GDM1 (cell line): ENCODE measurements at places on chromosomes 11 and 22.
A peak's percentile ranks its signal among the peaks of the same experiment; 100 is the strongest.

DNA sequence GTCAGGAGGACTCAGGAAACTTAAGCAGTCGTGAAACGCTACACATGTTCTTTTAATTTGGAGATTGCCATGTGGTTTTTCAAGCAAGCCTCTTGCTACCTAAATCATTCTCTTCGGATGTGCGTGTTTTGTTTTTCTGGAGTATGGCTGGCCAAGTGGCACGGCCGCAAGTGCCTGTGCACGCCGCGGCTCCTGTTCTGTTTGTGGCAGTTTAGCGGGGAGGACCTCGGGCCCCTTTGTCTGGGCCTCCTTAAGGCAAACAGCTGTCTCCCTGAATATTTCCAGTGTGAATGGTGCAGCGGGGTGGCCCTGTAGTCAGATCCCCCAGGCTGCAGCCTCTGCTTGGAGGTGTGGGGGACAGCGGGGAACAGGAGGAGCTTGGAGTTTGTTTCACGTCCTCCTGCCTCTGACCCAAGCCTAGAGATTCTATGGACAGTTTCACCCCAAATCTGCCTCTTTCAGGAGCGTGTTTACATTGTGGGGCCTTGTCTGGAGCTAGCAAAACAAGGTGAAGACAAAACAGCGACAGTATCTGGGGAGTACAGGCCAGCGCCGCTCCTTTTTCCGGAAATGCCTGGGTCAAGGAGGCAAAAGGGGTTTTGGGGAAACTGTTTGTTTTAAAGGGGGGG lies 1.3 kb downstream of the LRP5 start:
- no peak for DNase-seq

GRCh38 chr22:48382197-48382596 lies 1445.5 kb downstream of the BRD1 start:
- DNase-seq, result no peak

- DNase-seq, result no peak
These were observed 595.1 kb downstream of the SOX6 start for GRCh38 chr11:15761235-15761634.

GRCh38 chr22:39545386-39546365 lies 13.1 kb upstream of the RPS19BP1 start:
- DNase-seq, result no peak

DNA sequence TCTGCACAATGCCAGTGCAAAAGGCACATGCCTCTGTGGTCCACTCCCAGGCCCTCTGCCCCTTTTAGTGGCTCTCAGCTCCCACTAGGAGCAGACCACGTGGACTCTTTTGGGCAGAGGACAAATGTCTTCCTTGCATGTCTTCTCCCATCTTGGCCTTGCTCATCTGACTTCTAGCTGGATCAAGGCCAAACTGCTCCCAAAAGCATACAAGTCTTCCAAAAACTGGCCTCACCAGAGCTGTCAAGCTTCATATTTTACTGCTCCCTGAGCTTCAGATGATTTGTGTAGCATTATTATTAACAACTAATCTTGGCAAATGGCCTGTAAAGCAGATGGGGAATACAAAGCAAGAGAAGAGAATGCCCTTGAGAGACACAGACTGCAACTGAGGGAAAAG lies 6.9 kb downstream of the SMPD1 start:
- no peak for DNase-seq

GRCh38 chr11:35905646-35906276 lies 38.1 kb upstream of the LDLRAD3 start:
- no peak for DNase-seq

DNA sequence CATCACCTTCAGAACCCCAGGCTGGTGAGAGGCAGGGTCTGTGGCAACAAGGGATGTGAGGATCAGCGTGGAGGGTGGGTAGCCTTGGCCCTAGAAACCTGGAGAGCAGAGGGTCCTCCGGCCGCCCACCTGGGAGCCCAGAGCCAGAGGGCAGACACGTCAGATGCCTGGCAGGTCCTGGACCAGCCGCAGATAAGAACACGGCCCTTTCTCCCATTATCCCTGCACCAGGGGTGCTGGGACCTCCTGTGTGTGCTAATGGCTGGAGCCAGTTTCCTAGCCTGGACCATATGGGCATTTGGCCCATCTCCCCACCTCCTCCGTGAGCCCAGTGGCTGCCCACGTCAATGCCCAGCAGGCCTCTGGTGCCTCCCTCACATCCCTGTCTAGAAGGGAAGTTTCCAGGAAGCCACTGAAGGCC lies 88.4 kb downstream of the MORC2 start:
- no peak for DNase-seq

- no peak for DNase-seq
These were observed 9.7 kb downstream of the USP2 start for GRCh38 chr11:119371778-119372182.

DNA sequence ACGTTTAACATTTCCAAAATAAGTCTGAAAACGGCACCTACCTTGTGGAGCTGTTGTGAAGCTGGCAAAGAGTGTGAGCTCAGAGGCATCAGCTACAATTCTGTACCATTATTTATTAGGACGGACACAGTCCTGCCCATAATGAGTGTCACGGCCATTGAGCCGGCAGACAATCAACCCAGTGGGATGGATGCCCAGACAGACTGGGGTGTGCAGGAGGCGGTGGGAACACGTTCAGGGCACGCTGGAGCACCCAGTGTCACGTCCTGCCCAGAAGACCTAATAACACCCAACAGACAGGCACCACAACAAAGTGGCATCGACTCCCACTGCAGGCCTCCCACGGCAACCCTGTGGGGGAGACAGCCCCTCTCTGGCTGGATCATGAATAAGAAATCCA lies 34.5 kb downstream of the TPST2 start:
- no peak for DNase-seq

DNA sequence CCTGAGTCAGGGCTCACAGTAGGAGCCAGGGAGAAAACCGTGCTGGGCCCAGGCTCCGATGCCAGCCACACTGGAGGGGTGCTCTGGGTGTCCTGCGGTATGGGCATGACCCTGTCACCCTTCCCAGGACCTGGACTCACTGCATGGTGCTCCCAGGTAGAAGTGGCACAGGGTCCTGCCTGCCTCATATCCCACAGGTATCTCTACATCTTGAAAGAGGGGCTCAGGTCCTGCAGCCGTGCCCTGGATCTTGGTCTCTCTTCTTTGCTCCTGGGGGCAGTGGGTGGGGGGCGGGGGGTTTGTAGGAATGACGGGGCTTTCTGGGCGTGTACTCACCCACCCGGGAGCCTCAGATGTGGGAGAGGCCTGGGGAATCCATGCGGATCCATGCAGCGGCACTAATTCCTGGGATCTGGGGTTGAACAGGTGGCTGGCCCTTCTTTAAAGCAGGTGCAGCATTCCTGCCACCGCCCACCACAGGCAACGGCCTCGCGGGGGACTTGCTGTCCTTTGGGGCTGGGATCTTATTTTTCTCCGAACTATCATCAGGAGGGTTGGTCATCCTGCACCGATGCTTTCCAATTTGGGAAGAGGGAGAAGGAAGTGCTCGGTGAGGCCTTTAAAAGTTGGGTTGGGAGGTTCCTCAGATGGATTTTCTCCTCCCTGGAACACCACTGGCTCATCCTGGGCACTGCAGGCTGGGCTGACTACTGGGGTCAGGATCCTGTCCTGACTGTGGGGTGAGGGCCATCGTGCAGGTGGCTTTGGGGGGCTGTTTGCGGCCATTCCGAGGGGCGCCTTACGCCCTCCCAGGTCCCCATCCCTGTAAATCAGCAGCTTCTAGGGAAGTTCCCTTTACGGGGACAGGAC lies 886.4 kb downstream of the BRD1 start:
- no peak for DNase-seq

DNA sequence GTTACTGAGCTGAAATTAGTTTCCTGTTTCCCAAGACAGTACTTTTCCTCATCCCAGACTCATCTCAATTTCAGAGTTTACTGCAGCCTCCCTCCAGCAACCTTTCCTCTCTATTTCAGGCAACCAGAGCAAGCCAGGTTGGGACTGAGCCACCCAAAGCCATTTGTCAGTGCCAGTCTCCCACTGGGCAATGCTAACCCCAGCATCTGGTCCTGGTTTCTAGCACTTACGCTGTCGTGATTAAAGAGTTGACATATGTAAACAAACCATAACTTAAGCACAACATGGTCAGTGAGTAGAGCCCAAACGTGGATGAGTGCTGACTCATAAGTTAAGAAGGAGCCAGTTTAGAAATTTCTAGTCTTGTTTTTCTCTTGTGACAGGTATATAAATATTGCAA lies 119.6 kb upstream of the BLID start:
- no peak for DNase-seq

DNA sequence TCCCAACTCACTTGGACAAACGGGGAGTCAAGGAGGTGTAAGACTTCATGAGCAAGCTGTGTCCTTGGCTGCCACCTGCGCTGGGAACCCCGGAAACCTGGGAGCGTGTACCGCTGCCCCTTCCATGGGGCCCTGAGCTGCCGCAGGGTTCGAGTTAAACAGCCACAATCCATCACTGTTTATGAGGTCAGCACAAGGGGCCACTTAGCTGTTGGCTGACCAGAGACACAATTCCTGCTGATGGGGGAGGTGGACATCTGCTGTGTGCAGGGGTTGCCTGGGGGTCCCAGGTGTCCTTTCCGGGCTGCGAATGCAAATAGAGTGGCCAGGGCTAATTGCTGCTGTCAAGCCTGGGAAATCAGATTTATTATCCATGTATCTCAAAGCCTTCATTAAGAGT lies 549.3 kb downstream of the BRD1 start:
- no peak for DNase-seq

DNA sequence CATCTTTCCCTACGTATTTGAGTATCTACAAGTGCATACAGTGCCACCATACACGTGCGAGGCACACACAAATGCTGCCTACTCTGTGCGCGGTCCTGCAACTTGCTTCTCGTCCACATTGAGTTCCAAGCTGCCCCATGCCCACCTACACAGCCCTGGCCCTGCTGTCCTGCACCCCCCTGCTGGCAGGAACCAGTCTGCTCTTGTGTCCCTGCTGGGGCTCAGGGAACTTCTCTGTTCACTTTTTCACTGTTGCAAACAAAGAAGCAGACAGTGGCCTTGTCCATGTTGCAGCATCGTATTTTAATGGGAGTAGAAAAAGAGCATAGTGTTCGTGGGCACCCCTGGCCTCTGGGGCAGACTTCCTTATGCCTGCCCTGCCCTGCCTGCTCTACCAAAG lies 14.0 kb downstream of the CPT1A start:
- peak; percentile 9 for DNase-seq

DNA sequence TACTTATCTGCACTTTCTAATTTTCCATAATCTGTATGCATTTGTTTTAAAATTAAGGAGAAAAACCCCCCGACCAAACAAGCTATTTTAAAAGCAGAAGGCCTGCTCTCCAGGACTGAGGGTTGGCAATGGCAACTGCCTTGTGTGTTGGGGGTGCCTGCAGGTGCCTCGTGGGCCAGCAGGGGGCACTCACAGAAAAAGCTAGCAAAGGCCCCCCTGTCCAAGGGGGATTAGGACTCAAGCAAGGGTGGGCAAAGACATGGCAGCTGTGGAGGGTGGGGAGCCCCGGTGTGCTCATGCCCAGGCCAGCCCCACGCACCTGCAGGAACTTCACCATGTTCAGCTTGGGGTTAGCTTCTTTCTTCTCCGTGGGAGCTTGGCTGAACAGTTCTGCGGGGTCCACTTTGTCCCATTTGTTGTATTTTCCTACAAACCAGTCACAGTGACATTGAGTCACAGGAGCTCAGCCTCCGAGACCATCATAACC lies 10.3 kb downstream of the TOP3B start:
- no peak for DNase-seq

GRCh38 chr22:38111925-38112355 lies 1.5 kb upstream of the BAIAP2L2 start:
- no peak for DNase-seq

DNA sequence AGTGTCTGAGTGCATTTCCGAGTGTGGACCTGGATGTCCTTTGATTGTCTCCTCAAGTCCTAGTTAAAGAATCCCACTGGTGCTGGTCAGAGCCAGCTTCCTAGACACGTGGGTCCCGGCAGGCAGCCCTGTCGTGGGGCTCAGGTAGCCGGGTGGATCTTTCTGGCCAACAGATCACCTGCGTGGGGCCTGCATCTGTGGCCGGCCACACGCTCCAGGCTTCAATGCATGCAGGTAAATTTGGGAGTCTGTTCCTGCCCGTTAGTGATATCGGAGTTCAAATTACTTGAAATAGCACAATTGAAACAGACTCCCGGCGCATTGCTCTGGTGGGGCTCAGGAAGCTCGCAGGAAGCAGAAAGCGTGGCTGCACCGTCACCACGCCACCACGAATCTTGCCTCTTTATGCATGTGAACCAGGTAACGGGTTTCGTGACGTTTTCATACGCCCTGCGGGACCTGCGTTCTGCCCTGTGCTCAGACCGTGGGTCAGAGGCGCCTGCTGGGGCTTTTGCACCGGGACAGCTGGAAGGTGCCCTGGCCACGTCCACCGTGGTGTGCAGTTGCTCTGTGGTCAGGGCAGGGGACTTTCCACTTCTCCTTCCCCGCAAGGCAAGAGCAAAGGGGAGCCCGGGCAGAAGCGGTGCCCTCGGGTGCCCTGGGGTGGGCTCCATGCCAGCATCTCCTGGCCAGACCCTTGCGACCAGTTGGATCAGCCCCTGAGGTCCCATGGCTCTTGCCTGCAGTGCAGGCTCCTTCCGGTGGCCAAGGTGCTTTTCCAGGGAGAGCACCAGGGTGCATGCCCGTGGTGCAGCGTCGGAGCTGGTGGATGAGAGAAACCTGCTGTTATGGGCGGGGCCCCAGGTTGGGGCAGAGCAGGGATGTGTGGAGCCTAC lies 803.5 kb downstream of the BRD1 start:
- no peak for DNase-seq

DNA sequence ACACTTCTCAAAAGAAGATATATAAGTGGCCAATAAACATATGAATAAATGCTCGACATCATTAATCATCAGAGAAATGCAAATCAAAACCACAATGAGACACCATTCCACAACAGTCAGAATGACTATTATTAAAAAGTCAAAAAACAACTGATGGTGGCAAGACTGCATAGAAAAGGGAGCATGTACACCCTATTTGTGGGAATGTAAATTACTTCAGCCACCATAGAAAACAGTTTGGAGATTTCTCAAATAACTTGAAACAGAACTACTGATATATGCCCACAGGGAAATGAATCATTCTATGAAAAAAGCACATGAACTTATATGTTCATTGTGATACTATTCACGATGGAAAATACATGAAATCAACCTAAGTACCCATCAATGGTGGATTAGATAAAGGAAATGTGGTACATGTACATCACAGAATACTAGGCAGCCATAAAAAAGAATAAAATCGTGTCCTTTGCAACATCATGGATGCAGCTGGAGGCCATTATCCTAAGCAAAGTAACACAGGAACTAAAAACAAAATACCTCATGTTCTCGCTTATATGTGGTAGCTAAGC lies 42.4 kb downstream of the GLYATL2 start:
- DNase-seq, result no peak

DNA sequence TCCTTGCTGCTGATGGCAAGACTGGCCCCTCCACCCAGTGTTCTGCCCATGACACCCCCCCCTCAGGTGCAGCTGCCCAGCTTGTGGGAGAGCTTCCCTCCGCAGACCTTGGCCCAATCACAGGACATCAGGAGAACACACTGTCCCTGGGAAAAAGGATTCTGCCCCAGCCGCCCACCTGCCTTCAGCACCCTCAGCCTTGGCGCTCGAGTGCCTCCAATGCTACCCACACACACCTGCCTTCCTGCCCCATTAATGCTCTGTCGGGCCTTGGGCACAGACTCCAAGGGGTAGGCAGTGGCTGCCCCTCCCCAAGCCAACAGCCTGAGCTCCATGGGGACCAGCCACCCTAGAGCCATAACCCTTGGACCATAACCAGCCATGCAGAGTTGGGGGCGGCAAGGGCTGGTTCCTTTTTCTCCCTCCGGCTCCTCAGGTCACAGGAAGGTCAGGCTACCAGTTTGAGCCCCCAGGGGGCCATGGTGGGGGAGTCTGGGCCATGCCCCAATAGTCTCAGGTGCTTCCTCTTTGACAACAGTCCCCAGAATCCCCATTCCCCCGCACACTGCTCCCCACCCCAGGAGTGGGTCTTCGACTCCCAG lies 1.3 kb upstream of the ZNF70 start:
- DNase-seq, result no peak
